ENCODE measurements at places on chromosomes 5 and 9.

DNA sequence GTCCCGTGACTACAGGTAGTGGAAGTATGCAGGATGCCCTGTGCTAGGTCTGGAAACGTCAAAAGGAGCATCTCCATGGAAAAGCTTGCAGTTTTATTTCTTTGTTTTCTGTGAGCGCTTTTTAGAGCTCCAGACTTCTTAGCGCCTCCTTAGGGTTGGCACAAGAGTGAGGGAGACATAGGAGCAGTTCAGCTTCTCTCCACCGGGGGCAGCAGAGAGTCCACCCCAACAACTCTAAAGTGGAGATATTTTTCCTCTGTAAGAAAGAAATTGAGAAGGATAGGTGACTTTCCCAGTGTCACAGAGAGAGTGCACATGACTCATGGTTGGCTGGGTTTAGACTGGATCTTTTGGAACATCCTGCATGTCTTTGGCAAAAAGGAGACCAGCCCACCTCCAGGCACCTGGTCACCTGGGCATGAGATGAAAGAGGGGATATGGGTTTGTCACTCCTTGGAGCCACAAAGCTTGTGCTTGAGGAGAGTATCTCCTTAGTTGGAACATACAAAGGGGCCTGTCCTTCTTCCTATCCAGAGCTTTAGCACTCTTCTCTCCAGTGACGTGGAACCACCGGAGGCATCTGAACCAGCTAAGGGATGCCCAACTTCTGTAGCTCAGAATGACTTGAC lies 637.7 kb downstream of the SEMA5A start:
- no peak for DNase-seq

DNA sequence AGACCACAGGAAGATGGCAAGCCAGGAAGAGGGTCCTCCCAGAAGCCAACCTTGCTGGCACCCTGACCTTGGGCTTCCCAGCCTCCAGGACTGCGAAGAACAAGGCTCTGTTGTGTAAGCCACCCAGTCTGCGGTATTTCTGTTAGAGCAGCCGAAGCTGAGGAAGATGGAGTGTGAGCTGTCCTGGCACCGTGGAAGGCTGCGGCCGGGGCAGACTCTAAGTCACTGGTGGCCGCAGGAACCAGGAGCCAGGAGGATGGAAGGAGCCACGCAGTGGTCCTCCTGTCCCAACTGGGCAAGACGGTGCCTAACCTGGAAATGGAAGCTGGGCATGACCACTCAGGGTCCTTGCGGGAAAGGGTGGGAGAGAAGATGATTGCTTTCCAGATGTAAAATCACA lies 89.1 kb downstream of the ZNF354C start:
- no peak for DNase-seq

DNA sequence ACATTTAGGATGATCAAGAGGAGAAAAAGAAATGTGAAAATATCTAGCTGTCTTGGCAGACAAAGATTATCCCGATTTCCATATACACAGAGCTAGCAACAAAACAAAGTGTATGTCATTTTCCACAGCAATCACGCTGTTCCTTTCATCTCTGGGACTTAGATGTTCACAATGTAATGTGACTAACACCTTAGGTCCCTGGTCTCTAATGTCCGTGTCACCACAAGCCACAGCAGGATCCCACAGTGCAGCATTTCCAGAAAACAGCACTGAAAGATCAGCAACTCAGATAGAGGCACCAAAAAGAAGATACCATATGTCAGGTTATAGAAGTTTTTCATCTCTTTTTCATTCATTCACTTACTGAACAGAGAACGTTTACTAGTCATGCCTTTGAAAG lies 118.0 kb upstream of the TNPO1 start:
- no peak for DNase-seq

GRCh38 chr9:38622951-38623350 lies 2.6 kb upstream of the ANKRD18A start:
- DNase-seq, result no peak

DNA sequence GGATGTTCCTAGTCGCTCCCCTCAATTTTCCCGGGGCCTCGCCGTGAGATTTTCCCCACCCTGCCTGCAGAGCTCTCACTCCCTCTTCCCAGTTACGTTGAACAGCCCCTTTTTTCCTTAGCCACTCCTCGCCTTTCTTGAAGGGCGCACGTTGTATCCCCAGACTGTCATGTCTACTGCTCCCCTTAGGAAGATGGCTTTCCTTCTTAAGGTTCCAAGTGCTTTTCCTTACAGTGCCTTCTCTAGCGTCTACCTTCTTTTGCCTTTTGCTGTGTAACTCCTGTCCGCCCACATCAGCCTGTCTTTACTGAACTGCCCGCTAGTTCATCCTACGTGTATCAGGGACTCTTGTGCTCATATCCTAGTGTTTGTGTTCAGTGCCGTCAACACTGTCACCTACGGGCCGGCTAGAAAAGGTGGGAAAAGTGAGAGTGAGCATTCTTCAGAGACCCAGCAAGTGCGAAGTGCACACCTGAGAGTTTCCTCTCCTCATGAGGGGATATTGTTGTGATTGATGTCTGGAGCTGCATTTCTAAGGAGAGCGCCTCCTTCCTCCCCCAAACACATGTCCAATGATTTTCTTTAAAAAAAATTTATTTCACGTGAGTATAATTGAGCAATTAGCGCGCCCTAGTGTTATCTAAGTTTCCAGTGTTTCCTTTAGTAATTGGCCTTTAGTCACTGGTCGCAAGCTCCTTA lies 764 bp downstream of the CAMLG start:
- DNase-seq, result no peak

- DNase-seq, result no peak
These were observed 79.8 kb downstream of the LMX1B start for GRCh38 chr9:126693428-126693944.
